Activated CD4-positive, alpha-beta T cell treated with anti-CD3 and anti-CD28 coated beads, Interleukin-2, Interleukin-4, amounts not matched to agents 100 ng/mL and 50 ng/mL, durations not matched to agents 16 hours and 8 hours (primary cell): ENCODE measurements at places on chromosomes 7 and 10.
A peak's percentile ranks its signal among the peaks of the same experiment; 100 is the strongest.

- no peak for DNase-seq
These were observed 31.7 kb upstream of the ANKRD2 start for GRCh38 chr10:97540669-97541500.

- no peak for DNase-seq
These were observed 193.8 kb downstream of the SNX10 start for GRCh38 chr7:26485367-26485934.

DNA sequence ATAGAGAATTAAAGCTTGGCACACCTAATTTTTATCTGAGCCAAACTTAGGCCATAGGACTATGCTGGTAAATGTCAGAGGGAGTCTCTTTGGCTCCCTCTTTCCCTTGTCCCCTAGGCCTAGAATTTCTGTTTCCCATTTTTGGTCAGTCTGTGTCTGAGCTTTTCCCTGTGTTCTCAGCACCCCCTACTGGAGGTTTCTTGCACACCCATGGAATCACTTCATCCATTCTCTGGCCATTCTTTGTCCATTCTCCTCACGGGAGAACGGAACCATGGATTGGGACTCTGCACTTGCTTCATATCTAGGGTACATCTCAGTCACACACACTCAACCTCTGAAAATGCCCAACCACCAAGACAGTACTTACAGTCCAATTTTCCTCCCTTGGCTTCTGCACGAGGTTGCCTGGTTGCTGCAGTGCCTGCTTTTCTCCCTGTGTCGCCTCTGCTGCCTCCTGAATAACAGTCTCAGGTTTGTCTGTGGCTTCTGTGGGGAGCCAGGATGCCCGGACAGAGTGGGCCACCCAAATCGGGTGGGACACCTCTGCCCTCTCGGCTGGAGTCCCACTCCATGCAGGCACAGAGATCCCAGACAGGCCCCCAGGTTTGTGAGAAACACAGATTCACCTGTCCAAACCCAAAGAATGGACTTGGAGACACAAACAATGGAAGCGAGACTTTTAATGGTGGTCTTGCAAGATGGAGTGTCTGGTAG lies 35.1 kb upstream of the DNAH11 start:
- peak; percentile 19 for DNase-seq

GRCh38 chr7:149071641-149072437 lies 18.7 kb downstream of the ZNF786 start:
- peak; percentile 52 for DNase-seq

GRCh38 chr7:116906391-116906790 lies 44.0 kb downstream of the CAPZA2 start:
- no peak for DNase-seq

- DNase-seq, result no peak
These were observed 10.2 kb upstream of the COBL start for GRCh38 chr7:51326656-51327286.

GRCh38 chr7:27102581-27103442 lies at the start of gene HOXA2:
Gene HOXA2, minus strand, starts transcription at chr7:27102683. Its CDS starts 183 bp downstream, at chr7:27102500.
- no peak for DNase-seq

- peak; percentile 3 for DNase-seq
These were observed 6.7 kb downstream of the CALN1 start for GRCh38 chr7:72405418-72405817.

GRCh38 chr7:69599286-69599954 lies 1.1 kb downstream of the AUTS2 start:
- no peak for DNase-seq

DNA sequence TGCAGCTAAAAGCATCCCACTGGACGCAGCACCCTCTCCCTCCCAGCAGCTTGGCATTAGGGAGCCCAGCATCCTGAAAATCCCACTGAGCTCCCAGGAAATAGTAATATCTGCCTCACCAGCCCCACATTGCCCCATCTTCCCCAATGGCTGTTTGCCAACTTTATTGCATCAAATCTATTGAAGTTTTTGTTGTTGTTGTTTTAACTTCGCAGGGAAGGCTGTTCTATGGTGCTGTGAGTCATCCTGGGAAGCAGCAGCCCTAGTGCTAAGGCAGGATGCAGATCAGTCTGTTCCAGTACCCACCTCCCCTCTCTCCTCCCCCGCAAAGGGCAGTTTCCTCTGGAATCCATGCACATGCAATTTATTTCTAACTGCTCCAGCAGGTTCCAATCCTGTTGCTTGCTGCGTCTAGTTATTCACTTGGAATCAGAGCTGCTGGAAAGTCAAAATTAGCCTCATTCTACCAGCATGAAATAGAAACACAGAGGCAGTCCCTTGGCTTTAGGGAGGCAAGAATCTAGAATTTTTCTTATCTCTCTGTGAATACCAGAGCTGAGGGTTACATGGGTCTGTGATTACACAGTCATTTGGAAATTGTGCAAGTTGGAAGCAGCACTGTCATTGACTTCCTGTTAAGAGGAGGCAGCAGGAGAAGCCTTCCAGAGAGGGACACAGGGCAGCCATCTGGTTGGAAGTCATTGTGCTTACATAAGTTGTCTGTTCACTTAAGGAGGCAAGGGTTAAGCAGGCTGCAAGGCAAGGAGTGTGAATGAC lies 115.9 kb upstream of the CACUL1 start:
- DNase-seq, result no peak

GRCh38 chr10:86105640-86106039 lies 261.0 kb downstream of the GRID1 start:
- no peak for DNase-seq

DNA sequence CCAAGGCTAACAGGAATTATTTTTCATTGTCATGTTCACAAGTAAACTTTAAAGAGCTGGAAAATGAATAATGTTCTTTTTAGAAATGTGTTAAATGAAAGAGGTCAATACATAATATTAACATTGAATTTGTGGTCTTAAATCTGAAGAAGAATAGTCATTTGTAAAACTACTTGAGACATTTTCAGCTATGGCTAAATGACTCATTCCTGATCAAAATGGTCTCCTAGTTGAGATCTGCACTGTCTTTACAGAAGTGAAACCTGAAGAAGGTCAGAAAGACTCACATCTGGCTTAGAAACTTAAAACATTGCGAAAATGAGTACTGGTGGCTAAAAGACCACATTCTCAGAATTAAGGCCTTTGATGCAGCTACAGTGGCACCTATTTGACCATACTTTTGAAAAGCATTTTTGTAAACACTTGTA lies 5.9 kb downstream of the PIK3CG start:
- DNase-seq, result peak; percentile 86

DNA sequence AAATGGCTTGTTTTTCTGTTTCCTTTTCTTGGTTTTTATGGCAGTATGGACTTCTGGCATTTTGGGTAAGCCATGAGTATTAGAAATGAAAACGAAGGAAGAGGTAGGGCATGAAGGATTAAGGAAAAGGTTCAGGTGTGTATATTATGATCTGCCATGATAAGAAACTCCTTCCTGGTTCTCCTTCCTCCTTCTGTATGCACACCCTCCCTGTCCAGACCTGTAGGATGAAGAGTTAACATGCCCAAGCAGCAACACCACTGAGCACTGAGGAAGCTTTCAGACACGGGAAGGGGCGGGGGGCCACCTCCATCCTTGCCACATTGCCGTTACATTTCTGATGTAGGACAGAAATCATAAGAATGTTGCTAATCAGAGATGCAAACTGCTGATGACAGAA lies 361.0 kb upstream of the ZMIZ1 start:
- no peak for DNase-seq

- no peak for DNase-seq
These were observed 1198.6 kb downstream of the GATA3 start for GRCh38 chr10:9253121-9253520.

GRCh38 chr7:95478272-95479037 lies 7.3 kb upstream of the ASB4 start:
- DNase-seq, result no peak

GRCh38 chr10:47425813-47426419 lies 41.8 kb upstream of the ZNF488 start:
- no peak for DNase-seq

DNA sequence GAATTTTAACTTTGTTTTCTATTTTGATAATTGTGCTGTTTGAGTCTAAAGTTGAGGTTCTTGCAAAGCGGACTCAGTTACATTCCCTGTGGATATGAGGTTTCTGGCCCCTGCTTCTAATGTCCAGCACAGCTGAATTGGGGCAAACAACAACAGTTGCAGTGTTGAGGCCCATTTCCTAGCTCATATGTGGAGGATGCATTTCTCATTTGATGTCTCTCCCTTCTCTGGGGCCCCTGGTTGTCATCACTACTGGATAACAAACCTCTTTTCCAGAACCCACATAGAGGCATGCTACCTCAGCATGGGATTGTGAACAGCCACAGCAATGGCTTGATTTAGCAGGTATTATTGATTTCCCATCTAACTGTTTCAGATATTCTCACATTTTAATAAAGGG lies 208.2 kb upstream of the VSTM2A start:
- DNase-seq, result no peak

GRCh38 chr10:110643653-110644597 lies at the start of gene RBM20:
Gene RBM20, plus strand, starts transcription at chr10:110644336. Its CDS starts 119 bp downstream, at chr10:110644455.
- DNase-seq, result no peak

DNA sequence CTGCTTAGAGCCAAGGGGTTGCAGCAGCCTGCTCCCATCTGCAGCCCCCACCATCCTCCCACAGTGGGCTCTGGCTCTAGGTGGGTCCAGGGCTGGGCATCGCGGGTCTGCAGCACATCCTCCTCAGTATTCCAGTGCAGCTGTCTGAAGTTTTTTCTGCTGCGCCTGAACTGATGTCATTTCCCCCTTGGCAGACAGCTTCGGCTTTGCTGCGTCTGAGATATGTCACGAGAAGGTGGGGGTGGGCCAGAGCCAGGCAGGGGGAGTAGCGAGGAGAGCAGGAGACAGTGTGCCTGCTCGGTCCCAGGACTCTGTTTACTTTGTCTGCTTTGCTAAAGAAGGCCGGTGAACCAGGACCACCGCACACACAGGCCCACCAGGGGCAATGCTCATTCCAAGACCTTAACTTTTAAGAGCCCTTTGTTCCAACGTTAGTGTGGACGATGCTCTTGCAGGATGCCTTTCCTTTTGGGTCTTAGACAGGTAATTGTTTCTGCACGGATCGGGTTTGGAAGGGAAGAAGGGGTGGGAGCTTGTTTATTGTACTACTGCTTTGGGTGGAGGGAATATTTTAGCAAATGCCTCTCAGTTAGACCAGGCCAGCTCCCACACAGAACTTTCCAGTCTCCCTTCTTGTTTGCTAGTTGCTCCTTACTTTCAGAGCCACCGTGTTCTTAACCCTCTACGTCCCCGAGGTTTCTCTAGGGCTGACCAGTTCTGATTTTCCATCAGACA lies 32.4 kb downstream of the WBP1L start:
- DNase-seq, result no peak

DNA sequence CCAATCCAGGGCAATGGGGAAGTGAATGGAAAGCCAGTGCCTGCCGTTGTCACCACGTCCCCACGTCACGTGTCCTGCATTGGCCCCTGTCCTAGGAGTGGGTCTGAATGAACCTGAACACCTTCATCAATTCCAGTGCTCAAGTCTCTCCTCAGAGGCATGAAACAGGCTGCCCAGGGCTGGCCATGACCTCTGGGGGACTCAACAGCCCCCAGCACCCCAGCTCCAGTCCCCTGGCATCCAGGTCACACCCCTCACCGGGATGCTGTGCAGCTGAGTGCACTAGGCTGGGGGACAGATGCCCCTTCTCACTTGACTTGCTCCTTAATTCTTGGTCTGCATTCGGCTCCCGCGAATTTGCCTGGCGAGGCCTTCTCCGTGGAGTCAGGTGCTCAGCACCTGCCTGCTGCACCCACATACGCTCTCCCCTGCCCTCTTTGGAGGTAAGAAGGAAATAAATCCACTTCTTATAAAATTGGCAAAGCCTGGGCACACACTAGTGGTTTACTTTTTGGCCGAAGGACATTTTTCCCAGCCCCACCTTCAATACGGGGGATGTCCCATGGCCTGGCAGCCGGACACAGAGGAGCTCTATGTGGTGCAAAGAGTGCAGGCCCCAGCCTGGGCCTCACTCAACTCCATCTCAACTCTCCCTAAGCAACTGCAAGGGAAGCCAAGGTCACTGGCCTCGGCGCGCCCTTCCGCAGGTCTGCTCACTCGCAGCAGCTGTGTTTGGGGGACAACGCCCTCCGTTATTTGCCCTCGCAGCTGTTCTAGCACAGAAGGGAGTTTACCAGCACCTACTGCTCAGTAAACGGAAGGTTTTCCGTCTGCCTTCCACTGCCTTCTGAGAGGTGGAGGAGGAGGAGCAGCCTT lies 77.6 kb upstream of the SHH start:
- no peak for DNase-seq

DNA sequence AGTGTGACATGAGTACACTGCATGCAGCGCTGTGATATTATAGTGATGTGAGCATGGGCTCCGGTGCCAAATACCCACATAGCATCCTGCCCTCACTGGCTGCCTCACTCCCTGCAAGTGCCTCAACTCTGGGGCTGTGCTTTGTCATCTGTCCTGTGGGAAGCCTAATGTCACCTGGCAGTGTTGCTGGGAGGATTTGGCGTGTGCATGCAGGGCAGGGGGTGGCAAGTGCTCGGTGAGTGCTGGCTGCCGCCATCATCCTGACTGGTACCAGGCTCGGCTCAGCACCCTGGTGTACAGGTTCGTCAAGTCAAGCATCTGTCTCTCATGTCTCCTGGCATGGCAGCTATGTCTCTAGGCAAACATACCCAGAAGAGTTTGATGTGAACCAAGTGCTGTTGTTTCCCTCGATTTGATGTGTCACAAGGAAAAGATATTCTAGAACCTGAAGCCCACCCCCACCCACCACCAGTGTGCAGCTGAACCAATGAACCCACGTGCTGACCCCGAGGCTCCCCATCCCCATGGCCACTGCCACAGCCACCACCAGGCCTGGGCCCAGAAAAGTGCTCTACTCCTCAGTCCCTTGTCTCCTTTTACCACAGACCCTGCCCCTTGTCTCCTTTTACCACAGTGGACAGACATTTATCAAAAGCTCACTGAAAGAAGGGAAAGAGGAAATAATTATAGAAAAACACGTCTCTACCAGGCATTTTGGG lies 135.8 kb downstream of the MAPK8 start:
- DNase-seq, result no peak

DNA sequence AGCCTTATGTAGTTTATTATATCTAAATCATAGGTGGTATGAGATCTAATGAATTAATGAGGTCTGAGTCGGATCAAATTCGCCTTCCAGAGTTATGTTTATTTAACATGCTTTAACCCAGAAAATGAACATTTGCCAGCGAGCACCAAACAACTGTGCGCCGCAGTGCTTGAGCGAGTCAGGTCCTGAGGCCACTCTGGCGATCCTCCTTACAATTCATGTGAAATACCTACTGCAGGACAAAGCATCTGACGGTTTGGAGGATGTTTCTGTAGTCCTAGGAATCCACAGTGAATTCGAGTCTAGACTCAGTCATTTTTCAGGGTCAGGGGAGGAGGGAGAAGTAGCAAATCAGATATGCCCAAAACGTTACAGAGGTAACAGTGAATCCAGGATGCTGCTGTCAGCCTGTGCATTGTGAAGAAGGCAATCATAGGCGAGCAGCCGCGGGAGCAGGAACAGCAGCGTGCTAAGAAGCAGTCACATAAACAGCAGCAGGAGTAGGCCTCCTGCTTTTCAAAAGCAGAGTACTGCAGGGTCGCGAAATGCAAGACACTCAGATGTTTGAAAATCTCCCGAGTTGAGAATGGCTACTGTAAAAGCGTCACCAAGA lies 120.2 kb downstream of the CACNB2 start:
- DNase-seq, result no peak
